Fibroblast of villous mesenchyme (primary cell): ENCODE measurements at places on chromosomes 1 and 21. TPM values are rescaled to one million over a fixed set of nuclear protein-coding genes. Genes with fewer than 3 reads are reported as not detected.

- DNase-seq: no peak
Observed at GRCh38 chr21:15255261-15255660, 190.5 kb upstream of the NRIP1 start.

DNA sequence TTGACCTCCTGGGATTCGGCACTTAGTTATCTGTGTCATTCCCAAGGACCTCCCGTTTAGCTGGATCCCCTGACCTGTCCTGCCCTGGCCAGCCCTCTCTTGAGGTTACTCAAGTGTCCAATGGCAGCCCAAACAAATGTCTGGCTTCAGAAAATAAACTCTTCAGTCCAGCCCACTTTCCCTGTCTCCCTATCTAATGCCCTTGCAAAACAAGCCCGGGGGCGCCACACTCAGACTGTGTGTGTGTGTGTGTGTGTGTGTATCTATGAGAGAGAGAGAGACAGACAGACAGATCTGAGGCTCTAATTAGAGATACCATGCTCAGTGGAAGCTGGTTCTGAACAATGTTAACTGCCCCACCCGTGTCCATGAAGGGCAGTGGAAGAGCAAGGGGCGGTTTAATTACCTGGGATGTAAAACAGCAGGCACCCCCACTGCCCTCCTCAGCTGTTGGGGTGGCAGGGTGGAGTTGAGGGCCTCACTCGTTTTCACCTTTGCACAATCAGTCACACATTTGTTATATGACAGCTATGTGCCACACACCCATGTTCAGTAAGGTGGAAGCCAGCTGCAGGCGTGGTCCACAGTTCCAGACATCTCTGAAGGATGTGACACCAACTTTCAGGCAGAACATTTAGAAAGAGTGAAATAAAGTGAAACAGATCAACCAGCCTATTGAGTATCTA is 57.4 kb downstream of the B3GALT5 start:
- DNase-seq: no peak

DNA sequence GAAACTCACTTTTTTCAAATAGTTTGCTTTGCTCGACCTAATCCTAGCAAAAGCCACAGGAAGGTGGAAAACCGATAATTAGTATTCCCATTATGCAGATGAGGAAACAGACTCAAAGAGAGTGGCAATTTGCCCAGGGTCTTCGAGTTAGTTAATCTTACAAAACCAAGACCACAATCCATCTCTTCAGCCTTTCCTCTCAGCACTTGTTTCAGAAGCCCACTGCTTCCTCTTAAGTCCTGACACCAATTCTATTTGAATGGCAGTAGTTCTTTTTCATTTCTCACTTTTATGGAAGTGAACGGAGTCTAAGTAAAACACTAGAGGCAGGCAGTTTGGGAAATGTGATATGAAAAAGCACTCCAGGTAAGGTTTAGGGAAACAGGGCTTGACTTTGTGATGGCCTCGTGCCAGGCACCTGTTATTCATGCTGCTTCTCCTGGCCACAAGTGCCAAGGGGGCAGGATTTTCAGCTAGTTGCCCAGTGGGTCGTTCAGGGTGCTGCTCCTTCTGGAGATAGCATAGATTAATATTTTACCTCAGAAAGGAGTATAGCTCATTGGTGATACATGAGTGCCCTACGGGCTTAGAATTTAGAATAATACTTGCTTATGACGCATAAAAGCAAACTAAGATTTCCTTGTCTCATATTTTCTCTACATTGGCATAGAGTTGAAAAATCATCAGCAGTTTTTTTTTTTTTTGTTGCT is 76.6 kb upstream of the NRIP1 start:
- no peak for DNase-seq

DNA sequence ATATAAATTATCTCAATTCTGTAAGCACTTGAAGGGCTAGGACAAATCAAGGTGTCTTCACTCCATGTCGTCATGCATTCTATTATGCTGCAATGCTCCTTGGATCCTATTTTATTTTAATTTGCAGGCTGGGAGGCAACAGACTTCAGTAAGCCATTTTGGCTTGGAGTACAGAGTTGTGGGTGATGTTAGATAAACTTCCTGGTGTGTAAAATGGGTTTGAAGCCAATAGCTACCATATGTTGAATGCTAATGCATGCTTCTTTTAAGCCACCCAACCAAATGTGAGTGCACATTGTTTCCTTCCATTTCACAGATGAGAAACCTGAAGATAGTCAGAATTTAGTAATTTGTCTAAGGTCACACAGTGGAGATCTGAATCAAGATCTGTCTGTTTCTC is 482.8 kb downstream of the DISC1 start:
- no peak for DNase-seq

DNA sequence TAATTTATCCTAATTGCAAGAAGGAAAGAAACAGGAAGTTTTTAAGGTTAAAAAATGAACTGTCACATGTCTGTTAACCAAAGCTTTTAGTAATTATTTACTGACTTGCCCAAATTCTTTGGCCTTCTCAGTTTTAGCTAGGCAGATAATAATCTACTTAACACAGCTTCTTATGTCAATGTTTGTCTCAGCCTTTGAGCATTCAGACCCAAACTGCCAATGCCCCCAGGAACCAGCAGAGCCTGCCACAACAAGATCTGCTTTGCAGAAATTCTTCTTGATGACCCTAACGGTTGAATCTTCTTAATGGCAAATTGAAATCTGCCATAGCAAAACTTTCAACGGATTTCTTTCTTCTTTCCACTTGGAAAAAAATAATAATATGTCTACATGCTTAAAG is 792.4 kb upstream of the ADGRL2 start:
- no peak for DNase-seq

GRCh38 chr1:74835051-74835450 is 102.1 kb downstream of the TYW3 start:
- no peak for DNase-seq

DNA sequence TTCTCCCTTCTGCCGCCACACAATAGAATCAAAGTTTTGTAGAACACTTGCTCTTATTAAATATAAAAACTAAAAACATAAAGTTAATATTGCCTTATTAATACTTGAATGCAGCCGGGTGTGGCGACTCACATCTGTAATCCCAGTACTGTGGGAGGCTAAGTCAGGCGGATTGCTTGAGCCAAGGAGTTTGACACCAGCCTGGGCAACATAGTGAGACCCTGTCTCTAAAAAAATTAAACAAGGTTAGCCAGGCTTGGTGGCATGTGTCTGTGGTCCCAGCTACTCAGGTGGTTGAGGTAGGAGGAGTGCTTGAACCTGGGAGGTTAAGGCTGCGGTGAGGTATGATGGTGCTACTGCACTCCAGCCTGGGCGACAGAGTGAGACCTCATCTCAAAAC is 13.2 kb upstream of the HHAT start:
- no peak for DNase-seq

GRCh38 chr1:162982364-162982763 is 86.8 kb upstream of the RGS4 start:
- DNase-seq: no peak

DNA sequence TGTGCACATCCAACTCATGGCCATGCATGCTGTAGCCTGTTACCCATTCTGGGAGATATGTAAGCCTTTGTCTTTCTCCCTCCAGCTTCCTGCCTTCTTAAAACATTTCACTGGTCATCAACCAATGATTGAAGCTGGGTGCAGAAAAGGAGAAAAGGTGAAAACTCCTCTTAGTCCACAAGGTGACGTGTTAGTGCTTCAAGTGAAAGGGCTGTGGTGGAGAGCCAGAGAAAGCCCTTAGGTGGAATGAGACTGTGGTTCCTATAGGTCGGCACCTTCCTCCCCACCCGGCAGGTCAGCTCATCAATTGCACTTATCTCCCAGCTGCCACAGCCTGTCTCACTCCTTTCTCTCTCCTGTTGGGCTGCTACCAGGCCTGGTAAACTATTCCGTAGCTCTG is 30.4 kb downstream of the ERG start:
- no peak for DNase-seq

- no peak for DNase-seq
Observed at GRCh38 chr21:24375201-24375600, 1232.1 kb downstream of the MRPL39 start.

DNA sequence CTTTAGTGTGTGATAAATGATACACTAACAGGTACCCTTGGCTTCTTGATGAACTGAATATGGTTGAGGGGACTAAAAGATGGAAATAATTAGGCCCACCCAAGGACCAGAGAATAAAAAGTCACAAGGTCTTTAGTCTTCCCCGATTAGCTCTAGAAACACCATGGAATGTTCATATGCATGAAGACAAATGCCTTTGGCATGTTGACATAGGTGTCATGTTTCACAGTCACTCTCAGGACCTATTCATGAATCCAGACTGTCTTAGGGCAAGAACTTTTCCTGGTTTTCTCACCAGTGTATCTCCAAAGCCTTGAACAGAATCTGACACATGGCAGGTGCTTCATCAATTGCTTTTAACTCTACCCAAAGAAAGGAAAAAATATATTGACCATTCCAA is 412.8 kb downstream of the AJAP1 start:
- no peak for DNase-seq

- no peak for DNase-seq
Observed at GRCh38 chr1:221310180-221310579, 430.9 kb downstream of the HLX start.

DNA sequence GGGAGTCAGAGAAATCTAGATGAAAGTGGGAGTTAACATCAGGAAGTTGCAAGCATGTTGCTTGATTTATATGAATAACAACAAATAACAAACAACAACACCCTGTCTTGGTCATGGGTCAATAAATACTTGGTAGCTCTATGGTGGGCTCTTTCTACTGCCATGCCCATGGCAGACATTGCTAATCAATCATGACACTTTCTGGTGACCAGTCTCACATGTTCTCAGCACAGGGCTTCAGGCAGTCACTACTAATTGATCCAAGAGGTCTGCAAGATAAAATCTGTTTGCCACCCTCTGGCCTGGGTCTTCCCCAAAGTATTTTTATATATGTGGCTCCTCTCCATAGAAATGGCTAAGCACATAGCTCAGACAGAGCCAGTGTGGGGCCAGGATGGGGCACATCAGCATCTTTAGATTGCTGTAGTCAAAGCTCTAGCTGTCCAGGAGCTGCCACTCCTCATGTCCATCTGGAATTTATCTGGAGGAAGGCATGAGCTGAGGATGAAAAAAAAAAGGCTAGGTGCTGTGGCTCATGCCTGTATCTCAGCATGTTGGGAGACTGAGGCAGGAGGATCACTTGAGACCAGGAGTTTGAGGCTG is 51.2 kb downstream of the STUM start:
- DNase-seq: no peak

DNA sequence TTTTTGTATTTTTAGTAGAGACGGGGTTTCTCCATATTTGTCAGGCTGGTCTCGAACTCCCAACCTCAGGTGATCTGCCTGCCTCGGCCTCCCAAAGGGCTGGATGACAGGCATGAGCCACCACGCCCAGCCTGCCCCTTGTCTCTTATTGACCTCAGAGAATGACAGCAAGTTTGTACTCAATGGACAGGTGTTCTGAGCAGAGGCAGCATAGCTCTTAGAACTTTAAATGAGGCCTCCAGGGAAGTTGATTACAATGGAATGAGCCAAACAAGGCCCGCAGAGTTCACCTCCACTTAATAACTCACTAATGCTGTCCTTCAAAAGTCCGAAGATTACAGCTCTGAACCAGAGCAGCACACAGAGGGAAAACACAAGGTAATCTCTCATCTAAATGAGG is 10.9 kb downstream of the TMPRSS2 start:
- DNase-seq: no peak

GRCh38 chr1:43706598-43707189 is 642 bp upstream of the ST3GAL3 start:
- DNase-seq: peak; percentile 23

DNA sequence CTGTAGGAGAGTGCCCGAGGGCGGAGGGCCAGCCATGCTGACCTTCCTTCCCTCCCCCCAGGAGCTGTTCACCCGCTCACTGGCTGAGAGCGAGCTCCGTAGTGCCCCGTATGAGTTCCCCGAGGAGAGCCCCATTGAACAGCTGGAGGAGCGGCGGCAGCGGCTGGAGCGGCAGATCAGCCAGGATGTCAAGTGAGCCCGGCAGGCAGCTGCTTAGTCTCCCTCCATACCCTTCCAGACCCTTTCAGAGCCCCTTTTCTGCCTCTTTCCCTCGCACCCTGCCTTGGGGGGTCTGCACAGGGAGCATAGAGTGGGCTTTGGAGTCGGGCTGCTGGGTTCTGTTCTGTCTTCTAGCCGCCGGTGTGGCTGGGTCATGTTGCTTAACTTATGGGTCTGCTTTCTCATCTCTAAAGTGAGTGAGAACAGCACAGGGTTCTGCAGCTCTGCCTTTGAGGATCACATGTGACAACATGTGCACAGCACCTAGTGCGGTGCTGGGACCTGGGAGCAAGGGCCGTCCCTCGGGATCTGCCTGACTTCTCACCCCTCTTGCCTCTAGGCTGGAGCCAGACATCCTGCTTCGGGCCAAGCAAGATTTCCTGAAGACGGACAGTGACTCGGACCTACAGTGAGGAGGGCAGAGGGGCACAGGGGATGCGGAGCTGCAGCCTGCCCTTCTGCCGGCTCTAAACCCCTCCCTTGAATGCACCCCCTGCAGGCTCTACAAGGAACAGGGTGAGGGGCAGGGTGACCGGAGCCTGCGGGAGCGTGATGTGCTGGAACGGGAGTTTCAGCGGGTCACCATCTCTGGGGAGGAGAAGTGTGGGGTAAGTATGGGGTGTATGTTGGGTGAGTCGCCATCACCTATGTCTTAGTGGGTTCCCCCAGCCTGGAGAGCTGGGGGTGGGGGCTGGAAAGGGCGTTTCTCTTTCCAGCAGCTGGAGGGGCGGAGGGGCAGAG is 6.2 kb downstream of the AMPD2 start:
- peak; percentile 15 for DNase-seq

DNA sequence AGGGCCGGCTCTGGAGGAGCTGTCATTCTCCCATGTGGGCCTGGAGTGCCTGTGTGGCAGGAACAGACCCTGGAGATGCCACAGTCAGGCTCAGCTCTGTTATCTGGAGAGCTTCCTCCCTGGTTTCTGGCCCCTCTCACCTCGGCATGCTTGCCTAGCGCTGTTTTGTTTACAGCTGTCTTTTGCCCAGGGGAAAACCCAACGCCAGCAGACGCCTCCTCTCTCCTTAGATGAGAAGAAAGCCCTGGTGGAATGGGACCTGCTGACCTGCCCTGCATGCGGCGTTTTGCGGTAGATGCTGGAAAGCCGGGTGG is 104.9 kb downstream of the CRYAA start:
- no peak for DNase-seq

GRCh38 chr1:45647248-45648021 is 23.6 kb upstream of the CCDC17 start:
- no peak for DNase-seq

Gene ACKR1
- not detected in 2 replicates for total RNA-seq

Gene ZNF593OS
- total RNA-seq: 0.32 TPM in 1 of 2 replicates, not detected in the other

Gene LAD1
- not detected in 2 replicates for total RNA-seq

Gene OR6K3
- not detected in 2 replicates for total RNA-seq

Gene DPT
- total RNA-seq: 0.32 and 1.7 TPM in 2 replicates
